Activated CD4-positive, CD25-positive, alpha-beta regulatory T cell treated with anti-CD3 and anti-CD28 coated beads, Interleukin-2, amount 50 U/mL, for 24 hours (primary cell): ENCODE measurements at places on chromosomes 7 and 10.
A peak's percentile ranks its signal among the peaks of the same experiment; 100 is the strongest.

DNA sequence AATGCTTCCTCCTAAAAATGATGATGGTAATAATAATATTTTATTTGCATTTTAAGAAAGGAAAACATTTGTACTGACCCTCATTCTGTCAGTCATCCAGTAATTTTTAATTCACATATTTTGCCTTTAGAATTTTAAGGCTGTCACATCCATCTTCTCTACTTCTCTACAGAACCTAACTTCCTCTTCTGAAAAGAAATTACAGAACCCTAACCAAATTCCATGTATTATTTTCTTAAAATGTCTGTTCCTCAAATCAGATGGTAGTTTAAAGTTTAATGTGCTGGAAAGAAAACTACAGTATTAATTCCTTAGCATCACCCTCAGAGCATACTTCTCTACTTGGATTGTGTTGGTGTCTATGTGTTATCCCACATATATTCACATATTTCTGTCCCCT, 9.0 kb downstream of the PIK3CG start:
- no peak for ATAC-seq

- ATAC-seq = peak; percentile 87
Measured at GRCh38 chr10:84352251-84352842, 24.0 kb downstream of the CCSER2 start.

GRCh38 chr10:62626817-62627216, 177.7 kb upstream of the ADO start:
- ATAC-seq = peak; percentile 28

- ATAC-seq = no peak
Measured at GRCh38 chr10:68989317-68989990, 851 bp downstream of the KIFBP start.

GRCh38 chr7:5424749-5425506, 1.3 kb upstream of the TNRC18 start:
- no peak for ATAC-seq

GRCh38 chr10:68106656-68107055, 2.6 kb upstream of the MYPN start:
- no peak for ATAC-seq

GRCh38 chr10:35572583-35572982, 32.6 kb upstream of the GJD4 start:
- ATAC-seq = no peak

GRCh38 chr10:57657164-57657765, 610.4 kb downstream of the IPMK start:
- ATAC-seq = peak; percentile 33

- no peak for ATAC-seq
Measured at GRCh38 chr10:95820363-95820762, 64.4 kb downstream of the ENTPD1 start.
